Activated CD4-positive, alpha-beta T cell treated with anti-CD3 and anti-CD28 coated beads, Interleukin-2, amount 10 ng/mL, durations not matched to agents 7 days and 5 days (primary cell): ENCODE measurements at places on chromosomes 3 and 15. TPM values are rescaled to one million over a fixed set of nuclear protein-coding genes. Genes with fewer than 3 reads are reported as not detected.

- no peak for DNase-seq
- H3K27ac ChIP-seq = no peak overlapping the region
- no peaks in the 10 kb centered on the region for H3K36me3 ChIP-seq
- no peak overlapping the region for H3K4me3 ChIP-seq
- peaks cover 19% of the 10 kb centered on the region for H3K27me3 ChIP-seq
Measured at GRCh38 chr15:53982876-53983275, 4.6 kb downstream of the UNC13C start.

GRCh38 chr3:194185221-194185620, 49.3 kb downstream of the HES1 start:
- H3K36me3 ChIP-seq = no peaks in the 10 kb centered on the region
- H3K4me1 ChIP-seq = peaks cover 4% of the 10 kb centered on the region

- no peaks in the 10 kb centered on the region for H3K4me1 ChIP-seq
- no peak overlapping the region for H3K4me3 ChIP-seq
- H3K27me3 ChIP-seq = no peaks in the 10 kb centered on the region
- H3K36me3 ChIP-seq = no peaks in the 10 kb centered on the region
Measured at GRCh38 chr3:99084156-99084555, 182.7 kb upstream of the DCBLD2 start.

- H3K27ac ChIP-seq = no peak overlapping the region
- peaks cover 4% of the 10 kb centered on the region for H3K36me3 ChIP-seq
- DNase-seq = no peak
- H3K4me3 ChIP-seq = no peak overlapping the region
Measured at GRCh38 chr15:63301088-63301487, 23.7 kb downstream of the APH1B start.

- DNase-seq = no peak
- H3K4me3 ChIP-seq = no peak overlapping the region
Measured at GRCh38 chr3:139578783-139579182, 39.2 kb upstream of the RBP1 start.

DNA sequence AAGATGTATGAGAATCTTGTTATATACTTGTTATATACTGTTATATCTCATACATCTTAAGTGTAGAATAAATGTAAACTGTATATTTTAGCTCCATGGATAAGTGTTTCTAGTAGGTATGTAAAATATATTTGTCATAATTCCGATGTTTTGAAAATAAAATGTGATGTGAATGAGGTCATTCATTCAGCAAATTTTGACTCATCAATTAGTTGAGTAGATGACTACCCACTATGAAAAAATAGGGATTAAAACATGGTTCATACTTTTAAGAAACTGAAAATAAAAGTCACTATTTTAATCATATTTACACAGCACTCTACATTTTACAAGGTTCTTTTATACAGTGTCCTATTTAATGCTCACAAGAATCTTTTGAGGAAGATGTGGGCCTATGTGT, 28.4 kb upstream of the CNTN3 start:
- H3K4me1 ChIP-seq = no peaks in the 10 kb centered on the region
- no peaks in the 10 kb centered on the region for H3K27me3 ChIP-seq
- H3K4me3 ChIP-seq = no peak overlapping the region
- DNase-seq = no peak

The STX19 gene
- total RNA-seq = not detected

The FOXL2NB gene
- not detected for total RNA-seq

The ARPP21 gene
- not detected for total RNA-seq

The PLA1A gene
- not detected for total RNA-seq

The LXN gene
- total RNA-seq = 9.3 TPM

The MESP2 gene
- total RNA-seq = not detected
